Osteoblast (primary cell): ENCODE measurements at places on chromosomes 3 and 15. TPM values are rescaled to one million over a fixed set of nuclear protein-coding genes. Genes with fewer than 3 reads are reported as not detected.

UBL7 gene
- total RNA-seq, result 39.8 and 41.3 TPM in 2 replicates

GRCh38 chr3:120506828-120507774 lies 56.3 kb upstream of the FSTL1 start:
- peak overlapping the region; percentile 12 for H3K4me3 ChIP-seq
- H3K36me3 ChIP-seq, result no peaks in the 10 kb centered on the region
- DNase-seq, result no peak
- no peaks in the 10 kb centered on the region for H3K27me3 ChIP-seq

DNA sequence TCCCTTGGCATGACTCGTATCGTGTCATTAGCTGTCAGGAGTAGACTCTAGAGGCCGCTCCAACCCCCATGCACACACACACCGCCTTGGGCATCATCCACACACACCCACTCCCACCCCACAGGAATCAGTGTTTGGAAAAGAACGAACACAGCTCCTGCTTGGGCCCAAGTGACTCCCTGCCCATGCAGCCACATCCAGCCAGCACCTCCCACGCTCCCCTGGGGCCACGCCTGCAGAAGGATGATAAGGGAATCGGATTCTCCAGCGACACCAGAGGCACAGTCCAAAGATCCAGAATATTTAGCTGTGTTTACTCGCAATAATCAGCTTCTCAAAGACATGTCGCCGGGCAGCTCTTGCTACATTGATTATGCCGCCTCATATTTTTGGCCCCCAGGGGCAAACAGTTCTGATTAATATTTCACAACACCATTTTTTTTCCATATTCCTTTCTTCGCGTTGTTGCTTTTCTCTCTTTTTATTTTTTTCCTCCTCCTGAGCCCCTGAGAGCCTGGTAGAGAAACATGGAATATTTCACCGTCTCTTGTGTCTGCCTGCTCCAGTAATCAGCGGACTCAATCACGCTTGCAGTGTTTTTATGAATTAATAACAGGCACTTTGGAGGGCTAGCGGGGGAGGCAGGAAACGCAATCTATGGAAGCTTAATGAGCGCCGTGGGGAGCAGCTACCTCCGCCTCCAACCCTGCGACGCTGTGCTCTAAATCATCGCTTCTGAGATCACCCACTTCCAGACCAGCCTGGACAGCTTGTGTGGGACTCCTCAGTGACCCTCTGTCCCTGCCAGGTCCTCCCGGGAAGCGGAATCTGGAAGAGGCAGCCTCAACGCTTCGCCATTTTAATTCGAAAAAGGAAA lies 221.4 kb downstream of the TLE3 start:
- no peak overlapping the region for H3K27ac ChIP-seq
- H3K27me3 ChIP-seq, result peaks cover 6% of the 10 kb centered on the region
- no peak for DNase-seq
- no peaks in the 10 kb centered on the region for H3K4me1 ChIP-seq

OSBPL10 gene
- 25.0 and 29.0 TPM in 2 replicates for total RNA-seq

DNA sequence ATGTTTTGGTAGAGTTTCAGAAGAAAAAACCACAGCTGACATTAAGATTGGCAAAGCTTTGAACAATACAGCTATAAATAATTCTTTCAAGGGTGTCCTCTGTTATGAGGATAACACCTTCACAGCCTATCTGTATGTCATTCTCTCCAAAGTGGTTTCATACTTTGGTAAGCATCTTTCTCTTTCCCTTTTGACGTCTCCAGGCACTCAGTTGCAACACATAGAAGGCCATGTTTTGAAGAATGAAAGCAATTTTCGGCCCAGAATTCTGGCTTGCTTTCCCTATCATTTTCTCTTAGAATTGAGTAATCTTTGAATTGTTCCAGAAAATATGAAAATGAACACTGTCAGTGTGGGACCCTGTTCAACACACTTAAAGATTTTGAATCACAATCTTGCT lies 200.0 kb upstream of the CBLB start:
- H3K36me3 ChIP-seq, result no peaks in the 10 kb centered on the region
- H3K4me1 ChIP-seq, result peaks cover 14% of the 10 kb centered on the region
- H3K4me3 ChIP-seq, result peak overlapping the region; percentile 42
- peak overlapping the region; percentile 49 for H3K27ac ChIP-seq

DNA sequence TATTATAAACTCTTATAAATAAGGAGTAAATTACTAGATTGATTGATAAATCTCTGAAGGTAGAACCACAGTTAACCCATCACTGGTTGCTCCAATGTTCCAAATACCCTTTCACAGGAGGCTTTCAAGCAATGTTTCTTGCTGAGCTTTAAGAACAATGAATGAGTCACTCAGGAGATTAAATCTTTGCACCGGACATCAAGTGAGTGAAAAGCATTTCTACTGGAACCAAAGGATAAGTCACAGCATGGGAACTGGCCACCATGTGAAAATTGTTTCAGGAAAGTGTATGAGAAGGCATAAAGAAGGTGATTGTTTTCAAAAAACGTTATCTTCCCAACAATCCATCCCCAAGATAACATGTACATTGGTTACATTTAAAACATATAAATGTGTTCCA lies 90.6 kb downstream of the CNTN3 start:
- H3K4me3 ChIP-seq, result no peak overlapping the region
- H3K27me3 ChIP-seq, result no peaks in the 10 kb centered on the region
- H3K36me3 ChIP-seq, result no peaks in the 10 kb centered on the region

ST3GAL6 gene
- 2.2 and 2.7 TPM in 2 replicates for total RNA-seq

SCN5A gene
- under 0.01 TPM in 1 of 2 replicates, not detected in the other for total RNA-seq

CXCR6 gene
- not detected in 2 replicates for total RNA-seq

GRCh38 chr3:2921452-2921851 lies 188.7 kb downstream of the IL5RA start:
- no peak overlapping the region for H3K27ac ChIP-seq
- no peaks in the 10 kb centered on the region for H3K36me3 ChIP-seq
- no peak overlapping the region for H3K4me3 ChIP-seq
- DNase-seq, result no peak
- H3K4me1 ChIP-seq, result no peaks in the 10 kb centered on the region

DNA sequence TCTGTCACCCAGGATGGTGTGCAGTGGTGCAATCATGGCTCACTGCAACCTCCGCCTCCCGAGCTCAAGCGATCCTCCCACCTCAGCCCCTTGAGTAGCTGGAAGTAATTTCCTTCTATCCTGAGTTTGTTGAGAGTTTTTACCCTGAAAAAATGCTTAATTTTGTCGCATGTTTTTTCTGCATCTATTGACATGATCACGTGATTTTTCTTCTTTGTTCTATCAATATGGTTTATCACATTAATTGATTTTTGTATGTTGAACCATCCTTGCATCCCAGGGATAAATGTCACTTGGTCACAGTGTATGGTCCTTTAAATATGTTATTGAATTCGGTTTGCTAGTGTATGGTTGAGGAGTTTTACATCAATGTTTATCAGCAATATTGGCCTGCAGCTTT lies 11.9 kb upstream of the OR5K4 start:
- H3K4me1 ChIP-seq, result no peaks in the 10 kb centered on the region
- H3K36me3 ChIP-seq, result no peaks in the 10 kb centered on the region
- DNase-seq, result no peak
- no peak overlapping the region for H3K27ac ChIP-seq

DNA sequence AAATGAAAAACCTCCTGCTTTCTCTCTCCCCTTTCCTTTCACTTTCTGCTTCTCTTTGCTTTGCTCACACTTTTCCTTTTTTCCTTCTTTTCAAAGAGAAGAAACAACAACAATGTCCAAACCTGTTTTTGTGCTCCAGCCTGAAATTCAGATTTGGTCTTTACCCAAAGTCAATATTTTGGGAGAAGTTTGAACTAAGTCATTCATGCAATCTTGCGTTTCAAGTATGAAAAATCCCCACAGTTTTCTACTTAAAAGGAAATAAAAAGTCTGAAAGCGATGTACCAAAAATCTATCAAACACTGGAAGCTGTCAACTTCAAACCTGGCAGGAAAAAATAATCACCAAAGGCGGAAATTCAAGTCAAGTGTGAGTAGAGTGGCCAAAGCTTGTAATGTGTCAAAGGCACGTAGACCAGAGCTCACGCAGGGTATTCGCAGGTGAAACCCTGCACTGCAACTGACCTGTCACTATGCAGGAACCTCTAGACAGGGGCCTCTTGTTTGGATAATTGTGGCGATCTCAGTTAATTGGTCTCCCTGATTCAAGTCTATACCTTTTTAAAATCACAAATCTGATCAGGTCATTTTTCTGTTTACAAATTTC lies 118.8 kb upstream of the GALNT15 start:
- peaks cover 45% of the 10 kb centered on the region for H3K4me1 ChIP-seq
- H3K27ac ChIP-seq, result peak overlapping the region; percentile 70
- no peaks in the 10 kb centered on the region for H3K36me3 ChIP-seq
- H3K4me3 ChIP-seq, result peak overlapping the region; percentile 53

POLQ gene
- total RNA-seq, result 1.4 and 1.5 TPM in 2 replicates

MKRN3 gene
- total RNA-seq, result 0.36 and 0.59 TPM in 2 replicates

SRGAP3 gene
- total RNA-seq, result 2.5 and 4.7 TPM in 2 replicates

DNA sequence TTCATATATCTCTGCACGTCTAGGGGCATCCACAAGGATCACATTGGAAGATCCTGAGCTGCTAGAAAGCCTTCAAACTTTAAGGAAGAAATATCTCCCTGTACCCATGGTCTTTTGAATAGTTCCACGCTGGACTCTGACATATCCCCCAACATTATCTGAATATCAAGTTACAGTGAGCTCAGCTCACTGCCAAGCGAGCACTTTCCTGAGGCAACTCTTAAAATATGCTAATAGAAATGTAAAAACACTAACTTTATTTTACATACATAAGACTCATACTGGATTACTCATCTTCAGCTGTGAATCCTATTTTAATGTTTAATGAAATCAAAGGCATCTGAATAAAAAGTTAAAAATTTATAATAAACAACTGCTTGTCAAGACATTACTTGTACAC lies 420.2 kb upstream of the CCDC54 start:
- H3K27me3 ChIP-seq, result no peaks in the 10 kb centered on the region
- H3K4me3 ChIP-seq, result no peak overlapping the region
- no peaks in the 10 kb centered on the region for H3K36me3 ChIP-seq
- H3K4me1 ChIP-seq, result peaks cover 9% of the 10 kb centered on the region
- no peak overlapping the region for H3K27ac ChIP-seq
